ENCODE measurements at places on chromosomes 11 and 22. TPM values are rescaled to one million over a fixed set of nuclear protein-coding genes. Genes with fewer than 3 reads are reported as not detected.

GRCh38 chr11:125886997-125887372, 483 bp upstream of the HYLS1 start:
- H3K27me3 ChIP-seq = peaks cover 3% of the 10 kb centered on the region
- peak overlapping the region; percentile 73 for H3K27ac ChIP-seq
- DNase-seq = peak; percentile 37
- H3K4me3 ChIP-seq = peak overlapping the region; percentile 93
- H3K4me1 ChIP-seq = peaks cover 2% of the 10 kb centered on the region

GRCh38 chr11:101362643-101363042, 221.2 kb downstream of the TRPC6 start:
- H3K4me3 ChIP-seq = no peak overlapping the region
- no peaks in the 10 kb centered on the region for H3K27me3 ChIP-seq
- H3K4me1 ChIP-seq = no peaks in the 10 kb centered on the region
- no peak overlapping the region for H3K27ac ChIP-seq

DNA sequence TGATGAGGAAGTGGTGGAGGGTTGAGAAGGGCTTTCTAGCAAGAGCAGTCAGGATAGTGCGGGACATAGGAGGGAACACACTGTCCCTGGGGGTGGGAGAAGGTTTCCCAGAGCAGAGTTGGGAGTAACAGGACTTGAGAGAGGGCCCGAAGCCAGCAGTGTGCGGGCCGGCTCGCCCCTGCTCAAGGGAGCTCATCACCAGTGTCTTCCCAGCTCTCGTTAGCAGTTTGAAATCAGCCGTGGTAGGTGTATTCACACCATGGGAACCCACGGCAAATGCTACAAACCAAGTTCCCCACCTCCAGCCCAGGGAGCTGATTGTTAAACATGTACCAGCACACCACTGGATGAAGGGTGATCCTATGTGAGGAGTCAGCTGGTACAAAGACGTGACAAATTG, 66.2 kb upstream of the EIF3D start:
- H3K27ac ChIP-seq = peak overlapping the region; percentile 17
- no peaks in the 10 kb centered on the region for H3K36me3 ChIP-seq
- H3K27me3 ChIP-seq = peaks cover 12% of the 10 kb centered on the region
- H3K4me1 ChIP-seq = peaks cover 32% of the 10 kb centered on the region
- no peak overlapping the region for H3K4me3 ChIP-seq
- DNase-seq = no peak

GRCh38 chr22:36743011-36743410, 32.9 kb downstream of the IFT27 start:
- no peak for DNase-seq
- peak overlapping the region; percentile 54 for H3K4me3 ChIP-seq
- H3K27ac ChIP-seq = no peak overlapping the region
- H3K4me1 ChIP-seq = peaks cover 13% of the 10 kb centered on the region
- H3K36me3 ChIP-seq = peaks cover 8% of the 10 kb centered on the region
- peaks cover 10% of the 10 kb centered on the region for H3K27me3 ChIP-seq

GRCh38 chr11:128105950-128106349, 481.4 kb downstream of the ETS1 start:
- H3K27me3 ChIP-seq = no peaks in the 10 kb centered on the region
- H3K4me3 ChIP-seq = no peak overlapping the region
- no peaks in the 10 kb centered on the region for H3K4me1 ChIP-seq
- H3K36me3 ChIP-seq = peaks cover 1% of the 10 kb centered on the region
- no peak overlapping the region for H3K27ac ChIP-seq

DNA sequence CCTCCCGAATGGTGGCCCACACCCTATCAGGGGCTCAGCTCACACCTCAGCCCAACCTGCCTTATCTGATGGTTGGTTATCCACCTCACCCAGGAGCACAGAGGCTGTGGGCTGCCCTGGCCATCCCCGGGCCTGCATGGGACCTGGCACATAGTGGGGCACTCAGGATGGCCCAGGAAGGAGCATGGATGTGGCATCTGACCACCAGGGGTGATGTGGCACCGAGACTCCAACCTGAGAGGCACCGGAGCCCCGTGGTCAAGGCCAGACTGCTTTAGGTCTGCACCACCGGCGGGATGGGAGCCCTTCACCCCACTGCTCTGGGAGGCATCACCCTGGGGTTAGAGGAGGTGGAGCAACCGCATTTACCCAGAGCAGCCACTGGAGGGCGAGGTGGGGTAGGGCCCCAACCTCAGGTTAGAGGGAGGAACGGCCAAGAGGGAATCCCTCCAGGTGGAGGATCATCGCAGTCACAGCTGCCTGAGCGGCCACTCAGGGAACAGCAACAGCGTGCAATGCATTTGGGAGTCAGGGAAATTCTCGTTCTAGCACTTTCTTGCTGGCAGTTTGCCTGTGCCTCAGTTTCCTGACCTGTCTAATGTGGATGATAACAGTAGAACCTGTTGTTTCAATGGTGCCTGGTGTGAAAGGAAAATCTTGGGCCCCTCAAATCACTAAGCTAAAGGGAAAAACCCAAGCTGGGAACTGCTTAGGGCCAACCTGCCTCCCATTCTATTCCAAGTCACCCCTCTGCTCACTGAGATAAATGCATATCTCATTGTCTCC, 52.9 kb upstream of the CARS1 start:
- peaks cover 19% of the 10 kb centered on the region for H3K27me3 ChIP-seq
- H3K27ac ChIP-seq = no peak overlapping the region
- DNase-seq = peak; percentile 37
- no peak overlapping the region for H3K4me3 ChIP-seq

GRCh38 chr22:40153192-40153591, 24.5 kb upstream of the TNRC6B start:
- H3K27ac ChIP-seq = no peak overlapping the region
- no peaks in the 10 kb centered on the region for H3K4me1 ChIP-seq
- H3K4me3 ChIP-seq = no peak overlapping the region
- no peaks in the 10 kb centered on the region for H3K27me3 ChIP-seq

- no peak for DNase-seq
- no peak overlapping the region for H3K27ac ChIP-seq
- H3K4me1 ChIP-seq = peaks cover 1% of the 10 kb centered on the region
- H3K36me3 ChIP-seq = peaks cover 4% of the 10 kb centered on the region
- peaks cover 2% of the 10 kb centered on the region for H3K27me3 ChIP-seq
- H3K4me3 ChIP-seq = no peak overlapping the region
Observed at GRCh38 chr22:45181766-45182165, 18.0 kb downstream of the NUP50 start.

- peaks cover 13% of the 10 kb centered on the region for H3K4me1 ChIP-seq
- no peak overlapping the region for H3K4me3 ChIP-seq
- peaks cover 4% of the 10 kb centered on the region for H3K27me3 ChIP-seq
Observed at GRCh38 chr11:81644239-81644840, 1089.3 kb downstream of the FAM181B start.

- no peak overlapping the region for H3K27ac ChIP-seq
- peaks cover 4% of the 10 kb centered on the region for H3K4me1 ChIP-seq
- H3K27me3 ChIP-seq = peaks cover 2% of the 10 kb centered on the region
- H3K4me3 ChIP-seq = no peak overlapping the region
- no peaks in the 10 kb centered on the region for H3K36me3 ChIP-seq
Observed at GRCh38 chr11:76673176-76674142, 2.9 kb upstream of the LRRC32 start.

GRCh38 chr11:14971865-14972580, at the start of gene CALCA:
Gene CALCA (minus strand): TSS chr11:14972351. CDS start chr11:14971192, 1,159 bp downstream.
- H3K4me1 ChIP-seq = peaks cover 17% of the 10 kb centered on the region
- peaks cover 28% of the 10 kb centered on the region for H3K27me3 ChIP-seq
- H3K27ac ChIP-seq = no peak within 1 kb of the TSS

GRCh38 chr11:35845860-35846259, 98.0 kb upstream of the LDLRAD3 start:
- no peak overlapping the region for H3K4me3 ChIP-seq
- peaks cover 3% of the 10 kb centered on the region for H3K27me3 ChIP-seq
- no peak for DNase-seq
- H3K4me1 ChIP-seq = peaks cover 3% of the 10 kb centered on the region

- peaks cover 2% of the 10 kb centered on the region for H3K4me1 ChIP-seq
- H3K36me3 ChIP-seq = peaks cover 9% of the 10 kb centered on the region
- H3K4me3 ChIP-seq = no peak overlapping the region
Observed at GRCh38 chr11:79182794-79183193, 258.0 kb downstream of the TENM4 start.

GRCh38 chr22:31623592-31624304, 38.3 kb downstream of the PISD start:
- H3K4me1 ChIP-seq = peaks cover 19% of the 10 kb centered on the region
- H3K4me3 ChIP-seq = no peak overlapping the region
- H3K36me3 ChIP-seq = no peaks in the 10 kb centered on the region
- no peak overlapping the region for H3K27ac ChIP-seq
- DNase-seq = no peak

DNA sequence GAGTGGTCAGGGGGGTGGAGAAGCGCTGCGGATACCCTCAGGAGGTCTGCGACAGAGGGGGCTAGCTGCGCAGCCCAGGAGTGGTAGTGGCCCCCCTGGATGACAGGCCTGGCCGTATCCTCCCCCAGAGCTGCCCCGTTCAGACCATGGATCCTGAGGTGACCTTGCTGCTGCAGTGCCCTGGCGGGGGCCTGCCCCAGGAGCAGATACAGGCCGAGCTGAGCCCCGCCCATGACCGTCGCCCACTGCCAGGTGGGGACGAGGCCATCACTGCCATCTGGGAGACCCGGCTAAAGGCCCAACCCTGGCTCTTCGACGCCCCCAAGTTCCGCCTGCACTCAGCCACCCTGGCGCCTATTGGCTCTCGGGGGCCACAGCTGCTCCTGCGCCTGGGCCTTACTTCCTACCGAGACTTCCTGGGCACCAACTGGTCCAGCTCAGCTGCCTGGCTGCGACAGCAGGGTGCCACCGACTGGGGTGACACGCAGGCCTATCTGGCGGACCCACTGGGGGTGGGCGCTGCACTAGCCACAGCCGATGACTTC, 505 bp downstream of the NUDT22 start:
- no peak for DNase-seq
- peak overlapping the region; percentile 80 for H3K4me3 ChIP-seq
- no peak overlapping the region for H3K27ac ChIP-seq
- no peaks in the 10 kb centered on the region for H3K36me3 ChIP-seq

- H3K36me3 ChIP-seq = no peaks in the 10 kb centered on the region
- DNase-seq = peak; percentile 47
- H3K4me1 ChIP-seq = no peaks in the 10 kb centered on the region
Observed at GRCh38 chr22:46149512-46150033, 753 bp upstream of the PPARA start.

DNA sequence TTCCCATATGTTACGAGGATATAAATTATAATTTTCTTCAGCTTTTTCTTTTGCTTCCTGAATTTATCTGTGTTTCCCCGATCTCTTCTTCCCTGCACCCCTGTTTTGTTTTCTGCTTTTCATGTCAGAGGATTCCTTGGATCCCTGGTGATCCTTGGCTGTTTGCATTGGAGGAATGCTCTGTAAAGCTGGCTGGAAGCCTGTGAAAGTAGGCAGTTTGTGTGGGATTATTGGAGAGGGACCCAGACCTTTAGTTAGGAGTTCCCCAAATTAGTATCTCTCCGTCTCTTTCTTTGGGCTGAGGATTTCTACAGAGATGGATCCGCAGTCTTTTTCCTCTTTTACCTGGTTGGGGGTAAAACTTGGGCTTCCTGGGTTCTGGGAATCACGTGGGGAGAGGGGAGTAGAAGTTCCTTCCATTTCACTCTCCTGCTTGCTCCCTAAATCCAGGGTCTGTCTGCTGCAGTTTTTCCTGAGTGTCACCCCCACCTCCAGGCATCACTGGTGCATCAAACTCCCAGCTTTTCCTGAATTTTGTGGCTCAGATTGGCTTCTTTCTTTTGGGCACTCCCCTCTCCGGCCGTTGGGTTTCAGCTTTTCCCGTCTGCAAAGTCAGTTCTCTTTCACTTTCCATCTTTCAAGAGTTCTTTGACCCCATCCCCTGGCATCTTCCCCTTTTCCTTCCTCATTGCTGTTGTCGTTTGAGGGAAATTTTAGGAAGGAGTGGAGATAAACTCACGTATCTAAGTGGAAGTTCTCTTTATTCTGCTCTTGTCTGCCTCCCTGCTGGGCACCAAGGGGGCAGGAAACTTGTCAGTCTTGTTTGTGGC, 79.1 kb upstream of the ALX4 start:
- no peak overlapping the region for H3K27ac ChIP-seq
- H3K36me3 ChIP-seq = peaks cover 11% of the 10 kb centered on the region
- no peaks in the 10 kb centered on the region for H3K27me3 ChIP-seq
- H3K4me3 ChIP-seq = no peak overlapping the region
- no peaks in the 10 kb centered on the region for H3K4me1 ChIP-seq

DNA sequence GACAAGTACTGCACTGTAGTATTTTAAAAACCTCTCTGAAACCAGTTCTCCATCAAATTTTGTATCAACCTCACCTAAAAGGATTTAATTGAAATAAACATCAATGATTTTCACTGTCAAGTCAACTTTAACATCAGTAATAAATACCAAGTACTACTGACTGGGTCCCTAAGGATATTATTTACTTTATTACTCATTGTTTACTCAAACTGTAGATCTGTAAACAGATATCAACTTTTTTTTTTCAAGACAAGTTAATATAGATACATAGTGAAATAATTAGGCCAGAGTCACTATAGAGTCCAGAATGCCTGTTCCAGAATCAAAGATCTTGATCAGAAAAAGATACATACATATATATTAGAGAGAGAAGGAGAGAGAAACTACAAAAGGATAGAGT, 1.6 kb downstream of the RNF141 start:
- DNase-seq = no peak
- H3K27ac ChIP-seq = no peak overlapping the region
- no peaks in the 10 kb centered on the region for H3K27me3 ChIP-seq
- peak overlapping the region; percentile 79 for H3K4me3 ChIP-seq
- H3K4me1 ChIP-seq = peaks cover 8% of the 10 kb centered on the region

- no peaks in the 10 kb centered on the region for H3K27me3 ChIP-seq
- H3K4me3 ChIP-seq = no peak overlapping the region
- no peak overlapping the region for H3K27ac ChIP-seq
- H3K4me1 ChIP-seq = no peaks in the 10 kb centered on the region
- no peak for DNase-seq
- H3K36me3 ChIP-seq = no peaks in the 10 kb centered on the region
Observed at GRCh38 chr11:26063915-26064314, 268.0 kb upstream of the ANO3 start.

- DNase-seq = no peak
- no peak overlapping the region for H3K27ac ChIP-seq
- peaks cover 24% of the 10 kb centered on the region for H3K4me1 ChIP-seq
- H3K4me3 ChIP-seq = no peak overlapping the region
- no peaks in the 10 kb centered on the region for H3K27me3 ChIP-seq
Observed at GRCh38 chr11:135004495-135004894, 592.5 kb upstream of the B3GAT1 start.

- no peaks in the 10 kb centered on the region for H3K4me1 ChIP-seq
- no peak for DNase-seq
- H3K27ac ChIP-seq = no peak overlapping the region
- no peaks in the 10 kb centered on the region for H3K36me3 ChIP-seq
- H3K4me3 ChIP-seq = no peak overlapping the region
Observed at GRCh38 chr22:31595271-31595670, 66.7 kb downstream of the PISD start.

BRD1 gene
- total RNA-seq = 73.7 TPM

CARNS1 gene
- total RNA-seq = 0.07 TPM

SLC22A24 gene
- not detected for total RNA-seq

MYBPC3 gene
- total RNA-seq = not detected

TRPM5 gene
- total RNA-seq = not detected

APOBEC3B gene
- not detected for total RNA-seq

TMEM121B gene
- total RNA-seq = 44.1 TPM

MPZL3 gene
- 0.54 TPM for total RNA-seq

IGLL5 gene
- not detected for total RNA-seq

OR10A2 gene
- not detected for total RNA-seq

UBQLNL gene
- not detected for total RNA-seq

OLFML1 gene
- not detected for total RNA-seq
